ENCODE measurements at places on chromosomes 3 and 15. TPM values are rescaled to one million over a fixed set of nuclear protein-coding genes. Genes with fewer than 3 reads are reported as not detected.

DNA sequence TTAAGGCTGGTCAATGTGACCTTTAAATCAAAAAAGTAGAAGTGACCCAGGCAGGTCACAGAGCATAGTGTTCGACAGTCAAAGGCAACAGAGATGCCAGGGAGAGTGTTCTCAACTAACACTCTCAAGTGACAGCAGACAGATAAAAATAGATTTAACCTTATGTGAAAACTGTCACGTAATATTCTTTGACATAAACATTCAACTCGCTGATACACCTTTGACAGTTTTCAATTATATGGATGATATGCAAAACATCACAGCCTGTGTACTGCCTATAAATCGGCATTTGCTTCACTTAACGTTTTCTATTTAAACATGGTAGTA is 15.5 kb downstream of the PDZRN3 start:
- no peaks in the 10 kb centered on the region for H3K4me1 ChIP-seq
- H3K27me3 ChIP-seq: no peaks in the 10 kb centered on the region
- H3K4me3 ChIP-seq: no peak overlapping the region
- DNase-seq: no peak

DNA sequence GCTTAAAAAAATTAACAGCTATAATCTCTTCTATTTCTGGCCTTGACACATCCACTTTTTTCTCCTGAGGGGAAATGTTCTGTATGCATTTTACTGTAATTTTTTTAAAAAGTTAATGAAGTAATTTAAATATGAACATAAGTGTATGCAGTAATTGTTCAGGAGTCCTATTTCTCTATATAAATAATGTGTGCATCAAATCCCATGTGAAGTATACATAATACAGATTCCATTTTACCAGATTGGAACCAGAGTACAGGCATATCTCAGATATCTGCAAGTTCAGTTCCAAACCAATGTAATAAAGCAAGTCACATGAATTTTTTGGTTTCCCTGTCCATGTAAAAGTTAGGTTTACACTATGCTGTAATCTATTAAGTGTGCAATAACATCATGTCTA is 26.6 kb downstream of the CCPG1 start:
- H3K27ac ChIP-seq: no peak overlapping the region
- H3K4me1 ChIP-seq: no peaks in the 10 kb centered on the region
- no peak overlapping the region for H3K4me3 ChIP-seq
- H3K36me3 ChIP-seq: peaks cover 13% of the 10 kb centered on the region

- no peaks in the 10 kb centered on the region for H3K27me3 ChIP-seq
- no peaks in the 10 kb centered on the region for H3K36me3 ChIP-seq
- no peaks in the 10 kb centered on the region for H3K4me1 ChIP-seq
- no peak for DNase-seq
- H3K4me3 ChIP-seq: no peak overlapping the region
Observed at GRCh38 chr3:192772240-192772894, 45.0 kb upstream of the FGF12 start.

The SENP7 gene
- total RNA-seq: 13.2 TPM

The ZNF280D gene
- total RNA-seq: 18.7 TPM

- no peak for DNase-seq
- no peak overlapping the region for H3K27ac ChIP-seq
- H3K36me3 ChIP-seq: no peaks in the 10 kb centered on the region
- no peaks in the 10 kb centered on the region for H3K27me3 ChIP-seq
- H3K4me3 ChIP-seq: no peak overlapping the region
- H3K4me1 ChIP-seq: peaks cover 19% of the 10 kb centered on the region
Observed at GRCh38 chr3:12974819-12975218, 98.4 kb downstream of the IQSEC1 start.

The SMAD3 gene
- 34.2 TPM for total RNA-seq

GRCh38 chr3:27714146-27714526 is 8.0 kb downstream of the EOMES start:
- H3K36me3 ChIP-seq: peaks cover 6% of the 10 kb centered on the region
- H3K4me3 ChIP-seq: peak overlapping the region; percentile 84
- no peak for DNase-seq
- peaks cover 17% of the 10 kb centered on the region for H3K4me1 ChIP-seq

DNA sequence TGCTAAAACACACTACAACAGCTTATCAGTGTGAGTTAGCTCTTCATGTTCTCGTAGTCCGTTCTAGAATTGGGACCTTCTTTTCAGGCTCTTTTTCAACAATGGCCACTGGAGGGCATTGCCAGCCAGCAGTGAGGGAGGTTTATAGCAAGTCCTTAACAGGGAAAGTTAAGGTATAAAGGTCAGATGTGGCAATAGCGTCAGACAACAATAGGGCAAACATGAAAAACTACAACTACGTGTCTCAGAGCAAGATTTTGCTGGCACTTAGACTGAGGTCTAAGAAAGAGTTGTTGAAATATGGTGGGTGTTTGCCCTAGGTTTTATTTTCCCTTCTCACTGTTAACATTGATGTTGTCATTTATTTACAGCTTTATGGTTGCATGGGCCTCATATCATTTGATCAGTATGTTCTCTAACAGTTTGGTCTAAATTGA is 161.4 kb downstream of the GMNC start:
- no peaks in the 10 kb centered on the region for H3K4me1 ChIP-seq
- H3K27ac ChIP-seq: no peak overlapping the region
- no peaks in the 10 kb centered on the region for H3K27me3 ChIP-seq

The ESYT3 gene
- 0.07 TPM for total RNA-seq

DNA sequence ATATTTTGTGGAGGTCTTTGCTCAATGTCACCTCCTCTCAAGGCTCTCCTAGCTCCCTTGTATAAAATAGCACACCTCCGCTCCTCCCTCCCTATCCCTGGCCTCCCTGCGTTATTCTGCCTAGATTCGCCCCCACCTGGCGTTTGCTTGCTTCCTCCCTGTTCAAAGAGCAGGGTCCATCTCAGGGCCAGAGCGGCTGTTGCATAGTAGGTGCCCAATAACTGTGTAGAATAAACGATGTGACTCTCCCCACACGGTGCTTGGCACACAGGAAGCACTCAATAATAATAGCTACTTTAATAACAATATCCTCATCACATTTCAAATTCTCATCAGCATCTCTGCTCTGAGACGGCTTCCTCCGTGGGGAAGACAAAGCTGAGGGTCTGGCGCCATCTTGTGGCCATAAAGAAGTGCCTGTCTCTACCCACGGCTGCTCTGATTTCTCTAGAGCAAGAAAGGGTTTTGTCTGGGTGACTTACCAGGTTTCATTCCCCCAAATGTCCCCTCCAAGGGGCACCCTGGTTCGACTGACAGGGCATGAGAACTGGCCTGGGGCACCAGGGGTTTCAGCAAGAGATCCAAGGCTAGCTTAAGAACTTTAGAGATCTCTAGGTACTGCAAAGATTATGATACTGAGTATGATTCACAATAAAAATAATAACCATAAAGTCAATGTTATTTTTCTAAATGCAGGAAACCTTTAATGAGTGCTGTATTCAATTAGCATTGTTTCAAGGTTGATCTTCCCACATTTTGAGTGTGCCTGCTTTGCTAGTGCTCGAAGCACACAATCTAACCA is 16.1 kb downstream of the CD276 start:
- peaks cover 17% of the 10 kb centered on the region for H3K27me3 ChIP-seq
- no peak overlapping the region for H3K27ac ChIP-seq
- no peak overlapping the region for H3K4me3 ChIP-seq
- no peaks in the 10 kb centered on the region for H3K36me3 ChIP-seq
- peak; percentile 62 for DNase-seq
- H3K4me1 ChIP-seq: peaks cover 16% of the 10 kb centered on the region

DNA sequence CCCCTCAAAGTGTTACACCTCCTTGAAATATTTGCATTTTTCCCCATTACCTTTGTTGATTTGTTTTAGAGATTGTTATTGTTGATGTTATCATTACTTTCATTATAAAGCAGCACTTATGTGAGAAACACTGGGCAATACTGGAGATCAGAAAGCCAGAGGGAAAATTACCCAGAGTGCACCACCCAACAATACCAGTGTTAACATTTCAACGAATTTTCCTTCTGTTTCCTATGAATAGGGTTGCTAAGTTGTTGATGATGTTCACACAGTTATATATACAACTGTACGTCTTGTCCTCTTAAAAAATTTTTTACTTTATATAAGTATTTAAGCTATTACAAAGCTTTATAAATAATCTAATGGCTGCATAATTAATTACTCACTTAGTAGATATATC is 173.6 kb upstream of the UMPS start:
- H3K4me3 ChIP-seq: no peak overlapping the region
- no peaks in the 10 kb centered on the region for H3K27me3 ChIP-seq
- no peak overlapping the region for H3K27ac ChIP-seq

- H3K4me3 ChIP-seq: no peak overlapping the region
- no peaks in the 10 kb centered on the region for H3K36me3 ChIP-seq
Observed at GRCh38 chr3:78741066-78741645, 1026.6 kb downstream of the ROBO1 start.

The MCCC1 gene
- total RNA-seq: 32.8 TPM

Measured in CD8-positive, alpha-beta memory T cell (primary cell).